ENCODE measurements at places on chromosomes 3 and 15.

- DNase-seq = no peak
Measured at GRCh38 chr3:16253601-16254000, 11.1 kb downstream of the DPH3 start.

DNA sequence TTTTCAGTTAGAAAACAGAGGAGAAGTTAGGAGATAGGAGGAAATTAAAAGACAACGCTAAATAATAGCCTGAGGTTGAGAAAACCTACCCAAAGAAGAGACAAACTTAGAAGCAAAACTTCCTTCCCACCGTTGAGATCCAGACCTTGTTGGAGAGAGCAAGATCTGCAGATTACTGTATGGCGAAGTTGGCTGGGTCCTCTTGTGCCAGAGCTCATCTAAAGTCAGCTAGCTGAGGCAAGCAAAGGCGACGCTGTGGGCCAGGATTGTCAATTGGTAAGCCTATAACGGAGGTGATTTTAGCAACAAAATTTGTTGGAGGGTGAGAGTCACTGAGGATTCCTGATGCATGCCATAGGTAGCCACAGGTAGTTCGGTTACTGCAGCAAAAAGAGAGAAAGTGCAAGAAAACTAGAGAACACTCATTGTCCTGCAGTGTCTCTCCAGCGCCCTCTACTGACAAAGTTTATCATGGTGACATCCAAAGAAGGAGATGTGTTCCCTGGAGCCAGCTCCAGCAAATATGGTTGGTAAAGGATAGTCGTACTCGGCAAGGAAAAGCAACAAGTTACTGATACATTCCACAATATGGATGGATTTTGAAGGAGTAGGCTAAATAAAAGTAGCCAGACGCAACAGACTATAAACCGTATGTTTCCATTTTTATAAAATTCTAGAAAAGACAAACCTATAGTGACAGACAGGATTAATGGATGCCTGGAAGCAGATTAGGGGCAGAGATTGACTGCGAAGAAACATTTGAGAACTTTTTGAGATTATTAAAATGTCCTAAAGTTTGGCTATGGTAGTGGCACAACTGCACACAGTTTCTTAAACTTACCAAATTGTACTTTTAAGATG lies 9.8 kb upstream of the OR5K4 start:
- no peak for DNase-seq

DNA sequence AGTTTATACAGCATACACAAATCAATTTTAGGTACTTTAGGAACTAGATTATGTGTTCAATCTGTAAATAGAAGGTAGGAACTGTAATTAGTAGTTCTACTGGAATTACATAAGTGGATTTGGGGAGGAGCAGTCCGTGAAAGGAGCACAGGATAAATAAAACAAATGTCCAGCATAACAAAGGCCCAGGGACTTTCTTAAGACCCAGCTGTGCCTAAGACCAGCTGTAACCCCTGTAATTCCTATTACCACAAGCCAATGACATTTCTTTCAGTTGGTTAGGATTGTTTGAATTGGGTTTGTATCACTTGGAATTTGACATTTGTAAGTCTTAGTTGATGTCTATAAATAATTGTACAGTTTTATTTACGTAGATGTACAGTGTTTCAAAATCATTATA lies 4.8 kb upstream of the ZBTB20 start:
- DNase-seq = no peak

GRCh38 chr15:73142802-73143762 lies 90.8 kb downstream of the NEO1 start:
- no peak for DNase-seq

DNA sequence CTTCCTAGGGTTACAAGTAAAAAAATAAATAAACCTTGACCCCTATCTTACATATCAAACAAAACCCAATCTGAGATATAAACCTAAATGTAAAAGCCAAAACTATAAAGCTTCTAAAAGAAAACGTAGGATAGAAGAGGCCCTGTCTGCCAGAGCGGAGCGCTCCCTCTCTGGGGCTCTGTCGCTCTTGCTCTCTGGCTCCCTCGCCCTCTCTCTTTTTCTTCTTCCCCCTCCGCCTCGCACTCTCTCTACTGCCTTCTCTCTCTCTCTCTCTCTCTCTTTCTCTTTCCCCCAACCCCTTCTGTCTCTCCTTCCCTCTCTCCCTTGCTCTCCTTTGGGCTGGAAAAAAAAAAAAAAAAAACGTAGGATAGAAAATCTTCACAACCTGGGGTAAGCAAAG lies 21.6 kb downstream of the RYK start:
- no peak for DNase-seq

DNA sequence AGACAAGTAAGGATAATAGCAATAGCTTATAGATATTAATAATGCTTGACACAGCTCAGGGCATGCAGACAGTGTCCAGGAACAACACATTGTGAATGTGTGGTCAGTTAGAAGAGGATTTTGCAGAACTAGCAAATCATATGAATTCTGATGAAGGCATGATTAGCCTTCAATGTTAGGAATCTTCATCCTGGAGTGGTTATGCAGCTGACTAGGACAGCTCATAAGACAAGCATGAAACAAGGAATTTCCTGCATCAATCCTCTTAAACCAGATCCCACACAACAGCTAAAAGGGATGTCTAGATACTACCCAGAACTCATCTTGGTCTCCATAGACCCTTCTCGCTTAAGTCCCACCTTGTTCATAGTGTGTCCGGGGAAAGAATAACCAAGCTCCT lies 499.0 kb upstream of the ATP11B start:
- no peak for DNase-seq

DNA sequence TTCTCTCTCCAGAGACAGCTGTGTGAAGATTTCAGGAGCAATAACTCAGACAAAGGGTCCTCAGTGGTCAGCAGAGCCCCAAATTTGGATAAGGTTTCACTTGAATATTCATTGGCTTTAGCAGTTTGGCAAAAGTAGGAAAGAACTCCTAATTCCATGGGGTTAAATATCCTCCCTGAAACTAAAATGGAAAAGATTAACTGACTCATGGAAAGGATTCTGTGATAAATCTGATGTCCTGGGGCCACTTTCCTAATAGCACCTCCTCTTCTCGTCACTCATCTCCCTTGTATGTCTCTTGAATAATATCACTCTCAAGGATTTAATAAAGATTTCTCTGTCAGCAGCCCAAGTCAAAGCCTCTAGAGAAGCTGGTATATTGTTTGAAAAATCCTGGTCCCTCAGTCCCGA lies 33.3 kb upstream of the TBC1D23 start:
- DNase-seq = no peak

DNA sequence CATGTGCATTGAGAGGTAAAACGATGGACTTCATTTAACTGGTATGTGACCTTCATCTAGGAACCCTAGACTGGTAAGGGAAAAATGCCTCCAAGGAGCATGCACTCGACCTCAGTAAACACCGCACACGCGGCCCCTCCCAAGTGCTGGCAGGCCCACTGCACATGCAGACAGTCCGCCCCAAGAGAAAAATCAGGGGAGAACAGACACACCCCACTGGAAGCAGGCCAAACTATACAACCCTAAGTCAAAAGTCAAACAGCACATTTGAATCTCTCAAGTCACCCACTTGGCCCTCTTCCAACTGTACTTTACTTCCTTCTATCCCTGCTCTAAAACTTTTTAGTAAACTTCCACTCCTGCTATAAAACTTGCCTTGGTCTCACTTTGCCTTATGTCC lies 250.1 kb upstream of the HES1 start:
- no peak for DNase-seq

DNA sequence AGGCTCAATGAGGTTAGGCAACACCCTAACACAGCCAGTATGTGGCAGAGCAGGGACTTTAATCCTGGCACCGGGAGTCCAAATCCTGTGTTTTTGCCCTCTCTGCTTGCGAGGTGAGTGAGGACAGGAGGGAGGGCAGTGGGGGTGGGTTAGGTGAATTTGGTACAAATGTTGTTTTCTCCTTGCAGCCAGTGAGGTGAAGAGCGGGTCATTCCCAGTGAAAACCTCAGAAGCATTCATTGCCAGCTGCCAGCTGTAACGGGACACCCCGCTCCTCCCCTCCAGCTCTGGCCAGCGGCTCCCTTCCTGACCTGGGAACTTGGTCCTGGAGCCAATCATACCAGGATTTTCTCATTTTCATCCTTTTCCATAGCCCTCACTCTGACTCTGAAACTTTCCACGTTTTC lies 45.7 kb upstream of the RAB6B start:
- no peak for DNase-seq

- no peak for DNase-seq
Measured at GRCh38 chr3:127077505-127078064, 94.7 kb downstream of the PLXNA1 start.

DNA sequence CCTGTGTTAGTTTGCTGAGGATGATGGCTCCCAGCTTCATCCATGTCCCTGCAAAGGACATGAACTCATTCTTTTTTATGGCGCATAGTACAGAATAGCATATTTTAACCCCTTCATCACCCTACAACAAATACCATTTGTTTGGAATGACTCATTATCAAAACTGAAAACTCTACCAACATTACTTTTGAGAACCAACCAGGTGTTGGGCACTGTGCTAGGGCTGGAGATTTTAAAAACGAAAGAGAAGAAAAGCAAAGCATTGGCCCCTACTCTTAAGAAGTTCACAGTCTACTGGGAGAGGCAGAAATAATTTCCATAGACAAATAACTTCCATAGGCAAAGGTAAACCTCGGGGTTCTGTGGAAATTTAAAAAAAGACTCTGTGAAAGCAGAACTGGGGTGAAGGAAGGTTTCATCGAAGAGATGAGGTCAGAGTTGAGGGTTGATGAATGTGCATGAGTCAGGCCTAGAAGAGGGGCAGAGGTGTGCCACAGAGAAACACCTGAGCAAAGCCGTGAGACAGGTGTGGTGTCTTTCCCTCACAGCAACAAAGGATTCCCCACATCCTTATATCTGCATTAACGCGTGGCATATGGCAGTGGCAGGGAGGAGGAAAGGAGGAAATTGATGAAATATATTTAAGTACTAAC lies 51.0 kb downstream of the MCF2L2 start:
- no peak for DNase-seq

GRCh38 chr3:45870099-45870498 lies 16.2 kb upstream of the CCR9 start:
- no peak for DNase-seq

- DNase-seq = no peak
Measured at GRCh38 chr15:98889930-98890695, 117.5 kb downstream of the PGPEP1L start.

GRCh38 chr3:17442332-17443049 lies 299.9 kb downstream of the TBC1D5 start:
- no peak for DNase-seq

- DNase-seq = no peak
Measured at GRCh38 chr3:108406661-108407206, 103.7 kb downstream of the MYH15 start.

- no peak for DNase-seq
Measured at GRCh38 chr3:45567730-45568172, 26.8 kb upstream of the LIMD1 start.

- no peak for DNase-seq
Measured at GRCh38 chr15:31339558-31339895, 12.9 kb downstream of the KLF13 start.

- no peak for DNase-seq
Measured at GRCh38 chr3:190579514-190580137, 65.7 kb downstream of the IL1RAP start.

DNA sequence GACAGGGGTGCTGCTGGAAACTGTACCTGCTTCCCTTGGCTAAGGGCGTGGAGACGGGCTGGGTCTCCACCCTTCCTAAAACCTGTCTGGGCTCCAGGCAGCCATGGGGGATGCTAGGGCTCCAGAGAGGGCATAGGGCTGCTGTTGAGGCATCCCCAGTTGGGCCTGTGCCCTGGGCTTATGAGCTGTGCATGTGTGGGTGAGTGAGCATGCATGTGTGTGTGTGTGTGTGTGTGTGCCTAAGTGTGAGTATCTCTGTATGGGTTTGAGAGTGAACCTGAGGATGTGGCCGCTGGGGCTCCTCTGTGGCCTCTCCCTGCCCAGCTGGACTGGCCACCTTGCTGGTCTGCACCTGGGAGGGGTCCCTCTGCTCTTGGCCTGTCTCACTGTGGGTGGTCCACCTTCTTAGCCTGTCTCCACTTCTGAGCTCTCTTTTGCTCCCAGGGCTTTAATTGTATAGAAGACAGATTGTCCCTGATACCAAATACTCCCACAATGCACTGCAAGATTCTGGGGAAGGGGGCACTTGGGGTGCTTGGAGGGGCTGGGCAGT lies 11.9 kb upstream of the TMEM115 start:
- no peak for DNase-seq

DNA sequence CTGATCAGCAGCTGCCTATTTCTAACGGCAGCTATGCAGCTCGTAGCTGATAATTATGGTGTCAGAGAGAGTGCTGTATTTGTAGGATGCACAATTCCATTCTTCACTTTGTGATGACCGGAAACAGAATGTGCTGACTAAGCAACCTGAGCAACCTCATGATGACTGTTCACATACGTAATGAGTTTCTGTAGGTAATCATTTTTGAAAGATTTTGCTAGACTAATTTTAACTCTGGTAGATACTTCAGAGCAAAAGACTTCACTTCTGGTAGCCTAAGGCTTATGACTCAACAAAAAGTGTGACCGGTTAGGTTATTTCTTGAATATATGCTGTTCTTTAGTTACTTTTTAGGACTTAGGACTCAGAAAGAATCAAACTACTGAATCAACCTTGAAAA lies 567.7 kb downstream of the NAALADL2 start:
- DNase-seq = no peak

DNA sequence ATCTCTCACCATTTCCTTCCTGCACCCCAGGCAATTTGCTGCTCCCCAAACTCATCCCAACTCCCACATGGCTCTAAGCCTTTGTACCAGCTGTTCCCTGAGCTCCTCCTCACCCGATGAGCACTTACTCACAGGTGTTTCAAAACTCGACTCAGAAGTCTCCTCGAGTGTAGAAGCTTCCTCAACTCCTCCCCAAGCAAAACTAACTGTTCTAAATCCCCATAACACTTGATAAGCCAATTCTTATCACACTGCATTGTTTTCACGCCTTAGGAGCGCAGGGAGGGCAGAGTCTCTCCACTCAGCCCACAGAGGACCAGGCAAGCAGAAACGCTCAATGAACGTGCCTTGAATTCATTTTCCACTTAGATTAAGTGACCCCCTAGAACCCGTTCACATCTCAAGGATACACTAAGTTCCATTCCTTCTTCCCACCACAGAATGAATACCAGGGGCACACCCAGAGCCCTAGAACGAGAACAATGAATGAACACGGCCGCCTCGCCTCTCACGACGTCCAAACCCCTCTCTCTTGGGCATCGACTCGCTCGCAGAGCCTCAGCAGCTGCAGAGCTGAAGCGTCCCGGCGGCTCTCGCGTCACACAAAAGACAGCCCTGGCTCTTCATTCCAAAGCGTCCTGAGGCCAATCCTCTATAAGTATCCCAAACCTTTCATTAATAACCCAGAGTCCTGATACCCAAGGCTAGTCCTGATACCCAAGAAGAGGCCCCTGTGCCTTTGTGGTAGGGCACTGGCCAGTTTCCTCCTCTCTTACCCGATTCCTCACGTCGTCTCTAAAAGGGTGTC lies 1.1 kb downstream of the RAF1 start:
- no peak for DNase-seq

- no peak for DNase-seq
Measured at GRCh38 chr3:143897576-143898295, 49.5 kb upstream of the SLC9A9 start.

DNA sequence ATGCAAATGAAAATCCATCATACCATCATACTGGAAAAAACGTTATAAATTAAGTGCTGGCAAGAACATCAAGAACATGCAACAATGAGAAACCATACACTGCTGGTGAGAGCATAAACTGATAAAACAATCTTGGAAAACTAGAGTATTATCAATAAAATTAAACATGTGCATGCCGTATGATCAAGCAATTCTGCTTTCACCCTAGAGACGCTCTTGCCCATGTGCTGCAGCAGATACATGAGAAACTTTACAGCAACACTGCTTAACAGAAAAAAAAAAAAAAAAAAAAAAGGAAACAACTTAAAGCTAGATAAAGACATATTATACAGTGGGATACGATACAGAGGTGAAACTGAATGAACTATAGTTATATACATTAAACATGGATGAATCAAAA lies 21.8 kb downstream of the SPG11 start:
- DNase-seq = no peak

All from anterior cingulate cortex (tissue), 58 donors.